ENCODE measurements at places on chromosomes 3 and 15.
A peak's percentile ranks its signal among the peaks of the same experiment; 100 is the strongest.

GRCh38 chr3:111627092-111627491, 31.9 kb upstream of the ZBED2 start:
- DNase-seq: no peak

DNA sequence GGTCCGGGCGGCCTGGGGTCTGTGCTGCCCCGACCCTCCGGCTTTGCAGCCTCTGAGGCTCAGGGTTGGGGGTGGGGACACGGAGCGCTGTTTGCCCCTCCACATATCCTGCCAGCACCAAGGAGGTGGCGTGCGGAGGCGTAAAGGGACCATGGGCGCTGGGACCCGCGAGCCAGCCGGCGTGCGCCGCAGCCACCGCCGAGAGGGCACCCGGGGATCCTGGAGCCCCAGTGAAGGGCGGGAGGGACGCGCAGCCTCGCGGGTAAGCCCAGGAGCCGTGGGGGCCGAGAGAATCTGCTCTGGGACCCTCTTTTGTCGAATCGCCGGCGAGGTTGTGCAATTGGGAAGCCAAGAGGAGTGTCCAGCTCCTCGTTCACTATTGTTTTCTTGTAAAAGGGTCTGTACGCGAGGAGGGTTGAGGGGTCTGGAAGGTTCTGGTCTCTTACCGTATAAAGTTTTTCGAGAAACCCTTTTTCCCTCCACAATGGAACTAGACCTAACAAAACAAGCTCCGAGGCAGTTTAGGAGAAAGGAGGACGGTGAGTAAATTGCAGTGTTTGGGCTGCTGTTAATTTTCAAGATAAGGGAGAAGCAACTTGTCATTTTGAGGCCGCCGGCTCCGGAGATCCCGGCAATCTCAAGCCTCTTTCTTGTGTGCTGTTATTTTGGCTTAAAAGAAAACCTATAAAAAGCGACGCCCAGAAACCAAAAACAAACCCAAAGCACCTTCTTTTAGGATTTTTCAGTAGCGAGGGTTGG, 29.9 kb upstream of the ST3GAL6 start:
- peak; percentile 16 for DNase-seq

- no peak for DNase-seq
Observed at GRCh38 chr15:32766101-32766500, 48.3 kb downstream of the GREM1 start.

DNA sequence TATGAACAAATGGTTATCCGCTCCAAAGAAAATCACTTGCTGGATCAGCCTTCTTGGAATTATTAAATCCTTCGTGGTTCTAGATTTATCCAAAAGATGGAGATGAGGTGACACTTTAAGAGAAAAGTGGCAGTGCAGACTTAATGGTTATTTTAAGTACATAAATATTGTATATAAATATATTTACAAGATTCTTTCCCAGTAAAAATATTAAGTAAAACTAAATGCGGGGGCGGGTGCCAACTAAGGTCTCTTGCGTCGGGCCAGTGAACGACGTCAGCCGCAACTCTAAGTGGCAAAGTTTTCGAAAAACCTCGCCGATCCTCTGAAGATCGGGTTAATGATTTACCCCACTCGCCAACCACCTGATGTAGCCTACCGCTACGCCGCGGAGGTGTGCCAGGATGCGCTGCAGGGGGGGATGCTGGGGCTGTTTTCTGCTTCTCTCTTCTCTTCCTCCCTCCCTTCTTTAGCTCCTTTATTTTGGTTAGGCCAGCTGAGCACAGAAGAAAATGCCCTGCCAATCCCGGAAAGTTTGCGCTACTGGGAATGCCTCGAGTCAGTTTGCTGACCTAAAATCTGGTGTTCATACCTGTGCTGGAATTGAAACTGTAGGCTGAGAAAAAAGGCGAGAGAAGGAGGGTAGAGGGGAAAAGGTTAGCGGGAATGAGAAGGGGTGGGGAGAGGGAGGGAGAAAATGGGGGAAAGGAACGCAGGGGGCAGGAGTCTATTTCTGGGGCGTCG, 7.6 kb upstream of the FOXB1 start:
- no peak for DNase-seq

Data from HCEC 1CT (cell line).